ENCODE measurements at places on chromosomes 4 and X.

DNA sequence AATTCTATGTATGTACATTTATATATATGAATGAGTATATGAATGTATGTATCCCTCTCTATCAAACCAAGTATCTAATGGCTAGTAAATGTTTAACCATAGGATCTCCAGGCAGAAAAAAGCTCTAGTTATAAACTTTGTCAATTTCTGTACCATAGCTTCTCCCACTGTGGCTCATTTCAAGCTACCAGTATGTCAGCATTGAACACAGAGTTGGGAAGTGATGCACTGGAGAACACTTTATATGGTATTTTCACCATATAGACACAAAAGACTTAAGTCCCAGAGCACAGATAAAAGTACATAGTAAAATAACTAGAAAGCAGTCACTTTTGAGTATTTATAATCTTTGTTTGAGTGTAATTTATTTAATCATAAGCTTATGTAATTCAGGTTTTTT, 53.9 kb upstream of the ATP8A1 start:
- DNase-seq = no peak
- no peak overlapping the region for H3K27ac ChIP-seq
- H3K4me1 ChIP-seq = no peaks in the 10 kb centered on the region
- H3K27me3 ChIP-seq = no peaks in the 10 kb centered on the region
- no peak overlapping the region for H3K4me3 ChIP-seq

GRCh38 chr4:10160281-10160856, 43.8 kb upstream of the WDR1 start:
- no peak overlapping the region for H3K4me3 ChIP-seq
- H3K4me1 ChIP-seq = no peaks in the 10 kb centered on the region
- H3K27me3 ChIP-seq = no peaks in the 10 kb centered on the region
- H3K27ac ChIP-seq = no peak overlapping the region

DNA sequence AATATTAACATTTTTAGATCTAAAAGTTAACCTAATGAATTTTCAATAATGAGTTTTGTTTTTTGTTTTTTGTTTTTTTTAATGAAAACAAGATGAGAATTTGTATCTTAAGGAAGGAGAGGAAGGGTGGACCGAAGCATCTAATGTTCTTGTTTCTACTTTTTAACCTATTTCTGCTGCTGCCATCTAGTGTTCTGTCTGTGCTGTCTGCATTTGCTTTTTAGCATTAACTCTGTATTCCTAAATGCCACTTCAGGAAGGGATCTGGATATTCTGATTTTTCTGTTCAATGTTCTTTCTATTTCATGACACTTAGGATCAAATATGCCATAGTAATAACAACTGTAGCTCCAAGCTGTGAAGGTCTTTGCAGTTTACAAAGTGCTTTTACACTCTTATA, 161.7 kb downstream of the BRWD3 start:
- H3K27me3 ChIP-seq = no peaks in the 10 kb centered on the region
- no peak for DNase-seq
- H3K4me3 ChIP-seq = no peak overlapping the region
- H3K36me3 ChIP-seq = no peaks in the 10 kb centered on the region
- no peak overlapping the region for H3K27ac ChIP-seq

DNA sequence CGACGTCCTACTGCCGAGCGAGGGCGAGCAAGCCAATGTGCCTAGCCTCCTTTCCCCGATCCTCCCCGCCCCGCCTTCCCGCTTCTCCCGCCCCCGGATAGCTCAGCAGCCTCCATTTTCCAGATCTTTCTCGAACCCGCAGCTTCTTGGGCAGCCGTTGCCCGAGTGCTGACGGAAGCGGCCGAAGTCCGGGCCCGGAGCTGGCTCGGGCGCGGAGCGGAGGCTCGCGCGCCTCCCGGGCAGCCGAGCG, 172 bp upstream of the HSPA4L start:
- DNase-seq = peak; percentile 69
- H3K4me3 ChIP-seq = peak overlapping the region; percentile 69
- H3K27ac ChIP-seq = peak overlapping the region; percentile 87
- H3K27me3 ChIP-seq = no peaks in the 10 kb centered on the region
- H3K4me1 ChIP-seq = peaks cover 8% of the 10 kb centered on the region

GRCh38 chrX:72295745-72296144, 10.0 kb downstream of the CITED1 start:
- DNase-seq = no peak
- no peak overlapping the region for H3K4me3 ChIP-seq
- H3K27me3 ChIP-seq = no peaks in the 10 kb centered on the region

DNA sequence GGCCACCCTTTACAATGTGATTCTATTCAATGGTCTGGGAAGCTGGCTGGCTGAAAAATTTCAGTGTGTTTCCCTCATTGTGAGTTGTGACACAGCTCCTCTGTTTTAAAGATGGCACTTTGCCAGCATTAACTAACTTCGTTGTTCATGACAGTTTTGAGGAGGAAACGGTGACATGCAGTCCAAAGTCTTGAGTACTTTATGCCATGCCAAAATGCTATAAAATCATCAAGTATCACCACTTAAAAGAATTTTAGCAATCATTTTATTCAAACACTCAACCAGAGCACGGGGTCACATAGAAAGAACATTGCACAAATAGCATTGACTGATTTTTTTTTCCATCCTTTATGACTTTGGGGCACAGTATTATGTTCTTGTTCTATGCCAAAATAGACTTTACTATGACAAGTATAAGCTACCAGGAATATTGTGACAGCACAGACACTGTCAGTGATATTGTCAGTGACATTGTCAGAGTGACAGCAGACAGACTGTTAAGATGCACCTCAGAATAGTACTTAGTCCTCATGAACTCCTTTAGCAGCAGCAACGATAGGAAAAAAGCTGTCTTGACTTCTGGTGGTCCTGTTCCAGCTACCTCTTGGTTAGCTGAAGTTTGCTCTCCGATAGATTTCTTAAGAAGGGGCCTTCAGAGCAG, 46.7 kb downstream of the CXCL13 start:
- no peak for DNase-seq
- H3K36me3 ChIP-seq = no peaks in the 10 kb centered on the region
- no peaks in the 10 kb centered on the region for H3K4me1 ChIP-seq

DNA sequence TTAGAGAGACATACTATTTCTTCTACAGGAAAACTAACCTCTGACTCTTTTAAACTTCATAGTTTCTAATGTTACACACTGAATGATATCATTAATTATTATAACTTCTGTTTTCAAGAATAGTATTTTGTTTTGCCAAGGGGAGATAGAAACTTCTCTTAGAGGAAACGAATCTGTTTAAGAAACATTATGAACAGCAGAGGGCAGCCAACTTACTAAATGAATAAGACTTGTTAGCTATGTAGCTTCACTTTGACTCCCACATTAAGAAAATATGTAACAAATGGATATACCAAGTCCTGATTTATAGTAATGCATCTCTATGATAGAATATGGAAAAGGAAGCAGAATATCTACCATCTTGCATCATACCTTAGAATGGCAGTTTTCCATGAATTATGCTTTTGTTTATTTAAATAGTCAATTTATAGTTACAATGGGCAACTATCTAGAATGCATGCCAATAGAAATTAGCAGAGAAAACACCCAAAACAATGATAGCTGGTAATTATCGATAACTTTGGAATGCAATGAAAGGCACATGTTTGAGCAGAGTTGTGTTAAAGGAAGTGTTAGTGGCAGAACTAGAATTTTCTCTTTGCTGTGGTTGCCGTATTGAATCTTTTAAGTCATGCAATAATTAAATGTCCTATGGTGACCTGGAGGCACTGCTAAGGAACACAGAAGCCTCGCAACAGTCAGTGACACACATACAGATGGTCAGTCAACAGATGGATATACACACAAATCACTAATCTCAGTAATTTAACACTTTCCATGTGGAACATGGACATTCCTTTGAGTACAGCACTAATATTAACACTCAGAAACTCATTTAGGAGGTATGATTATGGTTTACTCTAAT, 105.7 kb upstream of the PDLIM3 start:
- H3K4me3 ChIP-seq = no peak overlapping the region
- H3K36me3 ChIP-seq = peaks cover 21% of the 10 kb centered on the region
- no peaks in the 10 kb centered on the region for H3K27me3 ChIP-seq
- no peak for DNase-seq
- H3K4me1 ChIP-seq = peaks cover 21% of the 10 kb centered on the region
- H3K27ac ChIP-seq = peak overlapping the region; percentile 71

- H3K4me3 ChIP-seq = no peak overlapping the region
- H3K27ac ChIP-seq = no peak overlapping the region
- no peak for DNase-seq
- no peaks in the 10 kb centered on the region for H3K36me3 ChIP-seq
These were observed 21.7 kb downstream of the PPP2R2C start for GRCh38 chr4:6450709-6451108.

DNA sequence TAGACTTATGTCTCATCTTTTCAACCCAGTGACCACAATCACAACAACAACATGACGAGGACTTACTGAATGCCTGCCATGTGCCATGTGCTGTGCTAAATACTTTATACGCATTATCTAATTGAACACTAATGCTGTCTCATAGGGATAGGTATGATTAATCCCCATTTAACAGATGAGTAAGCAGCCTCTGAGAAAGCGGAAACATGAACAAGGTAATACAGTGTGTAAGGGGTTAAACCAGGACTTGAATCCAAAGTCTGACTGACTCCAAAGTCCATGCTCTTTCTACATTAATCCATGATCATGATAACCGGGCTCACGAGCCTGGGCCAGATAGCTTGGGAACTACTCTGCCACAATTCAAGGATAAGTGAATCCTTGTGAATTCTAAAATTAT, 105.3 kb upstream of the MBNL3 start:
- DNase-seq = no peak
- no peak overlapping the region for H3K4me3 ChIP-seq
- no peaks in the 10 kb centered on the region for H3K27me3 ChIP-seq
- H3K36me3 ChIP-seq = no peaks in the 10 kb centered on the region
- H3K4me1 ChIP-seq = no peaks in the 10 kb centered on the region

GRCh38 chr4:24741910-24742309, 53.5 kb upstream of the SOD3 start:
- H3K27me3 ChIP-seq = no peaks in the 10 kb centered on the region
- no peak overlapping the region for H3K27ac ChIP-seq
- no peak for DNase-seq
- no peak overlapping the region for H3K4me3 ChIP-seq
